ENCODE measurements at places on chromosomes 7 and 10.
A peak's percentile ranks its signal among the peaks of the same experiment; 100 is the strongest.

- DNase-seq, result no peak
Observed at GRCh38 chr7:28435732-28436378, 23.5 kb downstream of the CREB5 start.

DNA sequence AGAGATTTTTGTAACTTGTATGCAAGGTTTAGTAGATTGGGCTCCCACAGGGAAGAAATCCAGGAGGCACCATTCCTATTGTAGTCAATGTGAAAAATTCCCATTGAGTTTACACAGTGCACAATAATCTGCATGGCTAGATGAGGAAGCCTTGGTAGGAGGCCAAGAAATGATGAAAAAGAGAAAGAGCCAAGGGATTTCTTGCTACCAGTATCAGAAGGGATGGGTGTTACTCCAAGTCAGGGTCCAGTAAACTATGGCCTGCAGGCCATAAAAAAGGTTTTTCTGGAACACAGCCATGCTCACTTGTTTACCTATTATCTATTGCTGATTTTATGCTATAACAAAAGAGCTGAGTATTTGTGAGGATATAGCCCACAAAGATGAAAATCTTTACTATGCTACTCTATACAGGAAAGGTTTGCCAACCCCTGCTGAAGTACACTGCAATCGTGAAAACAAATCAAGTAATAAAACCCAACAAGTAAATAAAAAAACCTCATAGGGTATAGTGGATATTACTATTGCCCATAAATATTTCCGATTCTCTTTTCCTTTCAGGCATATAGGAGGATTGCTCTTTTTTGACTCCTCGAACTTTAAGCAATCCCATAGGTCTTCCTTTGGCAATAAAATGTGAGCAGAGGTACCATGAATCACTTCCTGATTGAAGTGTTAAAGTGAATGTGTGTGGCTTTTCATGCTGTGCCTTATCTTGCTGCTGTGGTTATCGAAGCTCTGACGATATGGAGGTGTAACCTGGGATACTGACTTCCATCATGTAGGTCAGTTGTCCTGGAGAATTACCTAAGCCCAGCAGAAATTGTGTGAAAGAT is 256.3 kb upstream of the MAGI2 start:
- DNase-seq, result peak; percentile 20

DNA sequence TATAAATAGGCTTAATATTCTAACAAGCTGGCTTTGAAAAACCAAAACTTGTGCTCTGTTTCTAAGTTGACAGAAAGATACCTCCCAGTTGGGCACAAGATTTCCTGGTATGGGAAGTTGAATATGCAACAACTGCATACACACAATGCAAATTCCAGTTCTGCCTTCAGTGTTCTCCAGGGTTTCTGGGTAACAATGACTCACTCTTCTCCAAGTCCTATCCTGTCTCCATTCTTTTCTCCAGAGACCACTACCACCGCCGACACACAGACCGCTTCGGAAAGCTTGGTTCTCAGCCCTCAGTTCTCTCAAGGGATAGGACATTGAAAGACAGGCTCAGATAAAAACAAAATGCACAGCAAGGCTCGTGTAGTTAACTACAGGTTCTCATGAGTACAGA is 12.2 kb downstream of the PDE1C start:
- no peak for DNase-seq

DNA sequence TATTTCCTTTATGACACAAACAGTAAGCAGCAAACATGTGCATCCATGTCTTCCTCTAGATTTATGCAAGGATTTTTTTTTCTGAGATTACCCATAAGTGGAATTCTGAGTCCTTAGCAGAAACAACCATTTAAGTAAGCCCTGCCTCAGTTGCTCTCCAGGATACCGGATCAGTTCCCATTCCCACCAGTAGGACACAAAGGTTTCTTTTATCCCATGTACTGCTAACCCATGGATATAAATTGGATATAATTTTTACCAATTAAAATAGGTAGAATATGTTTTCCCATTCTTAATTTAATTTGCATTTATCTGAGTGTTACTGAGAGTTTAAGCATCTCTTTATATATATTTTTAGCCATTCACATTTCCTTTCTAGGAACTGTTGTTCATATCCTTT is 280.9 kb downstream of the FGFR2 start:
- no peak for DNase-seq

DNA sequence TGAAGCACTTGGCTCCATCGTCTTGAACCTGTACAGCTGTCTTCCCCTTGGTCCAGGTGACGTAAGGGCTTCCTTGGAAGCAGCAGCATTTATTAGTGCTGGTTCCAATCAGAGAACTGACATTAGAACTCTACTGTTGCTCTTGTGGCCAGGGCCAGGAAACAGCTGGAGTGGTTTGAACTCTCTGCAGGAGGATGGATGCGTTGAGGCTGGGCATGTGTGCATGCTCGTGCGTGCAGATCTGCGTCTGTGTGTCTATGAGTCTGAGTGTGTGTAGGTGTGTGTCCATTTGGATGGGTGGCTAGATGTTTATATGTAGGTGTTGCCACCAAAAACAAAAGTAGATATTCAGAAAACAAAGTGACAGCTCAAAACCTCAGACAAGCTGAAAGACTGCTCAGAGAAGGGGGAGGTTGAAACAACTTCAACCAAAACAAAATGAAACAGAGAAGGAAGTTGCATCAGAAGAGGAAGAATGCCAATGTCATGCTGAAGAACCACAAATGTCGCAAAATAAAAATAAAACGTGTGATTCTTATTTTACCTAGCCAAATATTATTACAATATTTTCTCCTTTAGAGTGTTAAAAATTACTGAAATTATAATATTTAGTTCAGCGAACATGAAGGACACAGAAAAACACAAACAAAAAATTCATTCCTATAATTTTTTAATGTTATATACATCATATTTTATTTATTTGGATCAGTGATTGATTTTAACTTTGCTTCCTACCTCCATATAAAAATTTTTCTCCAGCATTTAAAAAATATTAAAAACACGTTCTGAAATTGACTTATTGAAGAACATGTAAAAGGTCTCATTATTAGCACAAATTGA is 96.1 kb upstream of the MKLN1 start:
- DNase-seq, result peak; percentile 47

GRCh38 chr10:4848356-4849041 is 22.5 kb downstream of the AKR1E2 start:
- DNase-seq, result no peak

- DNase-seq, result peak; percentile 20
Observed at GRCh38 chr7:16558761-16559302, 32.2 kb downstream of the LRRC72 start.

DNA sequence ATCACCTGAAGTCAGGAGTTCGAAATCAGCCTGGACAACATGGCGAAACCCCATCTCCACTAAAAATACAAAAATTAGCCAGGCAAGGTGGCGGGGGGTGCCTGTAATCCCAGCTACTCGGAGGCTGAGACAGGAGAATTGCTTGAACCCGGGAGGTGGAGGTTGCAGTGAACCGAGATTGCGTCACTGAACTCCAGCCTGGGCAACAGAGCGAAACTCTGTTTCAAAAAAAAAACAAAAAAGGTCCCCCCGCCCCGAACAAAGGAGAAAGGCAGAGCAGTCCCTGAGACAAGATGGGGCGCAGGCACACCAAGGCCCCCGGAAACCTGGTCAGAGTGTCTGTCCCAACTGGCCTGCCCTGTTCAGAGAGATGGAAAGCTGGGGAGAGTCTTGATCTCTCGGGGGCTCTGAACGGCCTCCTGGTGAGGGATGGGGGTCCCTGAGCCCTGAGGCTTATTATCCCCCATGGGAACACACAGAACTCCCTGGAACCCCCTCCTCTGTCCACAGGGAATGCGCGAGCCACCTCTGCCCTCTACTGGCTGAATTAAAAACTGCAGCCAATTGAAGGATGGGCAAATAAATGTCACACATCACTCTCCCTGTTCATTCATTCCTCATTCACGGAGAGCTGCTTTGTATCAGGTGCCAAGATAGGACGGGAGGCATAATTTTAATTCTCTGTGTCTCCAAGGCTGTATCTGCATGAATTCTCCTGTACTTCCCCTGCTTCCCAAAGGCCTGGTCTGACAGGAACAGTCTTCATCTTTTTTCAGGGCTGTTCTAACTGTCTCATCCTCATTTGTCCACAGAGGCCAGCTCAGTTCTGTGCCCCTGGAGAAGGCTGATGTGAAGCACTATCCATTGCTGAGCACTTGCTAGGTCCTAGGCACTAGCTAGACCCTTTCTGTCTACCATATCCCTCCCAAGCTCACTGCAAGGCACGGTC is 28.9 kb downstream of the MAT1A start:
- DNase-seq, result no peak

DNA sequence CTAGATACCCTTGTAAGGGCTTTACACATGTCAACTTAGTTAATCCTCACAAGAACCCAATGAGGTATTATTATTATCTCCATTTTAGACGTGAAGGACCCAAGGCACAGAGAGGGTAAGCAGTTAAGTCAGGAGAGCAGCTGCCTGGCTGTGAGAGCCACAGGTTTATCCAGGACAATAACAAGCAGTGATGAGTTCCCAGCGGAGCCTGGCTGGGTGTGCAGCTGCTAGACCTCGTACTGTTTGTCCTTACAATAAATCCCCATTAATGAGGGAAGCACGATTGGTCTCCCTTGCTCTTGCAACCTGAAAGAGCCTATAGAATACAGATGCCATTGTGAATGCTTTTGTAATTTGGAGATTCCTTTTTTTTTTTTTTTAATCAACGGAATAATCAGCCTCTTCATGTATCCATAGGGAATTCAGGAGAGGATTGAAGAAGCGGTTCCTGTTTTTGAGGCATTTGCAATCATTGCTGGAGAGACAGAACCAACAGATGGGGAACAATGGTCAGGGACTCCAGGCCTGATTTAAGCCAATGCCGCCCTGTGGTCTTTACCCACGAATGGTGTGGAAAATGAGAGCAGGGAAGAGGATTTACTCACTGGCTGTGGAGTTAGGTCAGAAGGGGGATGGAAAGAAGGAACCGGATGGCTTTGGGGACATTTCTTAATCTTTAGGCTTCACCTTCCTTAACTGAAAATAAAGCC is 12.3 kb upstream of the ASB4 start:
- no peak for DNase-seq

GRCh38 chr7:121107923-121108498 is 119.5 kb downstream of the CPED1 start:
- DNase-seq, result peak; percentile 84

GRCh38 chr7:4682621-4683042 is 537 bp downstream of the FOXK1 start:
- peak; percentile 27 for DNase-seq

DNA sequence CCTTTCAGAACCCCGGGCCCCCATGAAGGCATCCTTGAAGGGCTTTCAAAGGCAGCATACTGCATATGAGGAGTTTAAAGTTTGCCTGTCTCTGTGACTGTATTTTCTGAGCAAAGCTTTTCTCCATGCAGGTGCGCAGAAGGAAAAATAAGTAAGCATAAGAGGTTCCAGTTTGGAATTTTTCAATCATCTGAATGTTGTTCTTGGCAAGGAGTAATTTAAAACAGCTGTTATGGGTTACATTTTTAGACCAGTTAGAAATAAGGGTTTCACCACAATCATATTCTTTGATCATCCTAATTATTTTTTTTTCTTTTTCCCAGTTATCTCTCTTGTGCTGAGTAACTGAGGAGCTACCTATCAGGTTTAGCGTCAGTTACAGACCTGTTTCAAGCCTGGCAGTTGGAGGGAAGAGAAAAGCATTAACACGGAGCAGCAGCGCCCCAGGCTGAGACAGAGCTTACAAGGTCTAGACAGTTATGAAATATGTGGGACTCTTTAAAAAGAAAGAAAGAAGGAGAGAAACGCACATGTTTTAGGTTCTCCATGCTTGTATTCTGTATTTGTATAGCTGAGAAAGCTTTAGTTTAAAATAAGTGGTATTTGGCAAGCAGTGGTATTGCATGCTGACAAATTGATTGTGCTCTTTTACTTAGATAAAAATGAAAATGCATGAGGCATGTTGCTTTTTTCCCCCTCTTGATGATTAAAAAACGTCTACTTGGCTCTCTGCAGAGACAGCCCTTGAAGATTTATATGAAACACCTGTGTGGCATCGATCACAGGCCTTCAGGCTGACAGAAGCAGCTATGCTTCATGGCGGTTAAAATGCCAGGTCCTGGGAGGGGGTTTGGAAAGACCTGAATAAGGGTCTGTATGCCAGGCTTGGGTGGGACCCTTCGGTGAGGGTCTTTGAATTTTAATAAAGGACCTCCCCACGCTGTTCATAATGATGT is 157.6 kb downstream of the GRK5 start:
- peak; percentile 62 for DNase-seq

DNA sequence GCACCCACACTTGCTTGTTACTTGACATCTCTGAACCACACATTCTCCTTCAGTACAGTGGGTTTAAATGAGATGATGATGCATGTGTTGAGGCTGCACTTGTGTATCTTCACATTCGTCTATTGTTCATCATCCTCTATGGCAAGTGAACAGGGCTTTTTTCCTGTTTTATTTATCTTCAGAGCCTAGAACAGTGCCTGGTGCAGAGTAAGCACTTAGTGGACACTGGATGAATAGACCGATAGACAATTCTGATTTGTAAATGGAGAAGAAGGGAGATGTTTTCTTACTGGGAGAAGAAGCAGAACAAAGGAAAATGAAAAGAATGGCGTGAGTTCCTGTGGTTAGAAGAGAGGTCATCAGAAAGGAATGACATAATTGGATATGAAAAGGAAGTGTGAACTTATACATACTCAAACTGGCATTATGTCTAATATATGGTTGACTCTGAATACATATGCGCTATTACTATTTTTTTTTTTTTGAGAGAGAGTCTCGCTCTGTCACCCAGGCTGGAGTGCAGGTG is 99.7 kb downstream of the AVL9 start:
- no peak for DNase-seq

- DNase-seq, result no peak
Observed at GRCh38 chr10:88471899-88472298, 111.2 kb downstream of the RNLS start.

DNA sequence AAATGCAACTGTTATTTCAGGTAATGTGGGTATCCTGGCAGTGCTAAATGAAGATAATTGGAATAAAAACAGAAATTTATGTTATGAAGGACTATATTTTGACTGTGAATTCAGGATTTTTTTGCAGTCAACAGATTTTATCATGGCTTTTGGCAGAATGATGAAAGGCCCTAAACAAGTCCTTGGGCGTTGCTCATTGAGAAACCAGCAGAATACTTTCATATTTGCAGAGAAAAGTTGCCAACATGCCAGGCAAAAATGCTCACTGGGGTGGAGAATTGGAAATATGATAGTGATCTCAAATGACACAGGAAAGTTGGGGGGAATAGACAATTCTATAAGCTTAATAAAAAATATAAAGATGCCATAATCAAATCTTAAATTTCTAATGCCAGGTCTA is 121.1 kb downstream of the GPR85 start:
- no peak for DNase-seq

GRCh38 chr10:50674469-50675254 is 50.9 kb upstream of the SGMS1 start:
- DNase-seq, result no peak

DNA sequence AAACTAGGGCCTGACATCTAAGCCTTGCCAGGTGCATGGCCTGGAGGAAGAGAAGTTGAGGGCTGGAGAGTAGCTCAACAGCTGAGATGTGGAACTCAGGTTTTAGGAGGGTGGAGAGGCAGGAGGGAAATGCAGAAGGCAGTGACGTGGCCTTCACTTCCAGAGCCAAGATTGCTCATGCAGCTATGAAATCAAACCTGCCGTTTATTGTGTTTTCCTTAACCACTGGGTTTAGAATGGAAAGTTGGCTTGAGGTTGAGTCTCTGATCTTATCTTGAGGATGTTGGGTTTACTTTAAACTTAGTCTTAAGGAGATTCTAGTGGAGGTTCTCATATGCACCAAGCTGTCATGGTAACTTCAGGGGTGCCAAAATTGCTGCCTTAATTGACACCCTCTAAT is 178.6 kb downstream of the SORCS3 start:
- no peak for DNase-seq

GRCh38 chr7:141071260-141071854 is 2.5 kb upstream of the TMEM178B start:
- peak; percentile 26 for DNase-seq

Measured in foreskin fibroblast (primary cell).